IMR-90 (cell line): ENCODE measurements at places on chromosomes 3 and 15. TPM values are rescaled to one million over a fixed set of nuclear protein-coding genes. Genes with fewer than 3 reads are reported as not detected.
A peak's percentile ranks its signal among the peaks of the same experiment; 100 is the strongest.

- H3K27ac ChIP-seq = no peak overlapping the region
- H3K27me3 ChIP-seq = peaks cover 25% of the 10 kb centered on the region
- H3K4me3 ChIP-seq = no peak overlapping the region
- DNase-seq = no peak
- H3K4me1 ChIP-seq = no peaks in the 10 kb centered on the region
Observed at GRCh38 chr3:194040516-194041273, 95.3 kb upstream of the HES1 start.

DNA sequence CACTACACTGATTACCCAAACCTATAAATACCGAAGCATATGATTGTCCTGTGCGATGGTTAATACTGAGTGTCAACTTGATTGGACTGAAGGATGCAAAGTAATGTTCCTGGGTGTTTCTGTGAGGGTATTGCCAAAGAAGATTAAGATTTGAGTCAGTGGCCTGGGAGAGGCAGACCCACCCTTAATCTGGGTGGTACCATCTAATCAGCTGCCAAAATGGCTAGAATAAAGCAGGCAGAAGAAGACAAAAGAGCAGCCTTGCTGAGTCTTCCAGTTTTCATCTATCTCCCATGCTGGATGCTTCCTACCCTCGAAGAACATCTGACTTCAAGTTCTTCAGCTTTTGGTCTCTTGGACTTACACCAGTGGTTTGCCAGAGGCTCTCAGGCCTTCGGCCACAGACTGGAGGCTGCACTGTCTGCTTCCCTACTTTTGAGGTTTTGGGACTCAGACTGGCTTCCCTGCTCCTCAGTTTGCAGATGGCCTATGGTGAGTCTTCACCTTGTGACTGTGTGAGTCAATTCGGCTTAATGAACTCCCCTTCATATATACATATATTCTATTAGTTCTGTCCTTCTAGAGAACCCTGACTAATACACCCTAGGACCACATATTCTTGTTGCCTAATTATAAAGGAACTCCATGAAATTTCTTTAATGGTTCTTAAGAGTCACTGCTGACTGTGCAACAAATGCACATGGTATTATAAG is 31.7 kb downstream of the CSNK1G1 start:
- DNase-seq = peak; percentile 73
- H3K36me3 ChIP-seq = no peaks in the 10 kb centered on the region
- no peak overlapping the region for H3K27ac ChIP-seq
- H3K27me3 ChIP-seq = no peaks in the 10 kb centered on the region

- H3K27me3 ChIP-seq = no peaks in the 10 kb centered on the region
- H3K27ac ChIP-seq = no peak overlapping the region
- no peak for DNase-seq
- no peak overlapping the region for H3K4me3 ChIP-seq
- H3K36me3 ChIP-seq = peaks cover 32% of the 10 kb centered on the region
Observed at GRCh38 chr3:123952844-123953520, 8.0 kb downstream of the CCDC14 start.

DNA sequence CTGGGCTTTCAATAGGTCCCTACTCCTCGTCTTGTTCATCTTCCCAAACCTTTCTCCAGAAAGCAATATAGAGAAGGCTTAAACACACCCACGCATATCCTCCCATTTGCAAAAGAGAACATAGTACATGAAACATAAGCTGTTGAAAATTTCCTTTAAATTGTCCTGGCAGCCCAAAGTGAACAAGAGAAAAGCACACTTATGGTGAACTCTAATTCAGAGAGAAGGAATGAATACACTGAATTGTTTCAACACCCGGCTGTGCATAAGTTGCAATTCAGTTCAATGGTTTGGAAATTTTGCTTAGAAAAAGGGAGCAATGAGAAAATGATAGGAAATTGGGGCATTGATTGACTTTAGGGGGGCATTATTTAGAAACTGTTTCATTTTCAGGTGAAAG is 202.6 kb downstream of the TIGIT start:
- peak overlapping the region; percentile 28; the same call in 1 of the 2 replicates for H3K27ac ChIP-seq
- no peak overlapping the region for H3K4me3 ChIP-seq
- H3K4me1 ChIP-seq = peaks cover 8% of the 10 kb centered on the region
- H3K36me3 ChIP-seq = 0 out of 2 replicates have a peak, but pooled peaks cover 1% of the 10 kb centered on the region

- H3K4me1 ChIP-seq = peaks cover 2% of the 10 kb centered on the region
- H3K27ac ChIP-seq = no peak overlapping the region
- peak; percentile 52 for DNase-seq
- H3K27me3 ChIP-seq = no peaks in the 10 kb centered on the region
Observed at GRCh38 chr3:177982034-177982433, 554.2 kb upstream of the KCNMB2 start.

The DNAJC17 gene
- total RNA-seq = 58.3 and 107 TPM in 2 replicates

GRCh38 chr3:194043516-194043915 is 92.4 kb upstream of the HES1 start:
- no peak overlapping the region for H3K4me3 ChIP-seq
- H3K4me1 ChIP-seq = no peaks in the 10 kb centered on the region
- no peaks in the 10 kb centered on the region for H3K36me3 ChIP-seq
- no peak overlapping the region for H3K27ac ChIP-seq
- peak; percentile 73 for DNase-seq
- H3K27me3 ChIP-seq = peaks cover 20% of the 10 kb centered on the region

The ALDH1A3 gene
- 5.0 and 8.6 TPM in 2 replicates for total RNA-seq

GRCh38 chr15:88144921-88145653 is 111.5 kb downstream of the NTRK3 start:
- no peak for DNase-seq
- no peak overlapping the region for H3K4me3 ChIP-seq
- no peaks in the 10 kb centered on the region for H3K36me3 ChIP-seq
- H3K4me1 ChIP-seq = no peaks in the 10 kb centered on the region
- no peaks in the 10 kb centered on the region for H3K27me3 ChIP-seq

DNA sequence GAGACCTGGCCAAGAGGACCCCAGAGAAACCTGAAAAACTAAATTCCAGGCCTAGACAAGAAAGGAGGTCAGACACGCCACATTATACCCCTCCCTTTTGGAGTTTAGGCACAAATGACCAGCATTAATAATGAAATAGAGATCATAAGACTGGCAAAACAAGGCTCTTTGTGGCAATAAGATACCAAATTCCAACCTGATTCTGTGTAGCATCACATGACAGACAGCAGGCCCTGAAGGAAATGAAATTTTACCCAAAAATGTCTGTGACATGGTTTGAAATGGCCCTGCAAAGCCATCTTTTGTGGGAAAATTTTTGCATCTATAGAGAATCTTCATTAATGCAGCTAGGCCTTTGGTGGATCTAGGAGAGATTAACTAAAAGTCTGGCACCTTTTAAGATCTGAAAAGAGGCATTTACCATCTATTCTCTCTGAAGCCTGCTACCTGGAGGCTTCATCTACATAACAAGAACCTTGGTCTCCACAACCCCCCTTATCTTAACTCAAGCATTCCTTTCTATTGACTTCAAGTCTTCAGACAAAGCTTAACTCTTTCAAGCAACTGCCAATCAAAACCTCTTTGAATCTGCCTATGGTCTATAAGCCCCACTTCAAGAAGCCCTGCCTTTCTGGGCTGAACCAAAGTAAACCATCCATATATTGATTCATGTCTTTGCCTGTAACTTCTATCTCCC is 8.0 kb downstream of the FAM174B start:
- DNase-seq = no peak
- H3K27me3 ChIP-seq = peaks cover 3% of the 10 kb centered on the region; the same call in 1 of the 2 replicates
- H3K27ac ChIP-seq = no peak overlapping the region
- no peaks in the 10 kb centered on the region for H3K36me3 ChIP-seq

GRCh38 chr3:13092621-13093617 is 19.7 kb upstream of the IQSEC1 start:
- no peaks in the 10 kb centered on the region for H3K36me3 ChIP-seq
- H3K27me3 ChIP-seq = peaks cover 21% of the 10 kb centered on the region; the same call in 1 of the 2 replicates
- no peak overlapping the region for H3K4me3 ChIP-seq
- H3K27ac ChIP-seq = no peak overlapping the region
- H3K4me1 ChIP-seq = no peaks in the 10 kb centered on the region

The FBXL2 gene
- total RNA-seq = 15.6 and 21.0 TPM in 2 replicates

- H3K4me1 ChIP-seq = peaks cover 20% of the 10 kb centered on the region
- H3K27ac ChIP-seq = no peak overlapping the region
Observed at GRCh38 chr15:66721020-66721419, 19.0 kb downstream of the SMAD6 start.

DNA sequence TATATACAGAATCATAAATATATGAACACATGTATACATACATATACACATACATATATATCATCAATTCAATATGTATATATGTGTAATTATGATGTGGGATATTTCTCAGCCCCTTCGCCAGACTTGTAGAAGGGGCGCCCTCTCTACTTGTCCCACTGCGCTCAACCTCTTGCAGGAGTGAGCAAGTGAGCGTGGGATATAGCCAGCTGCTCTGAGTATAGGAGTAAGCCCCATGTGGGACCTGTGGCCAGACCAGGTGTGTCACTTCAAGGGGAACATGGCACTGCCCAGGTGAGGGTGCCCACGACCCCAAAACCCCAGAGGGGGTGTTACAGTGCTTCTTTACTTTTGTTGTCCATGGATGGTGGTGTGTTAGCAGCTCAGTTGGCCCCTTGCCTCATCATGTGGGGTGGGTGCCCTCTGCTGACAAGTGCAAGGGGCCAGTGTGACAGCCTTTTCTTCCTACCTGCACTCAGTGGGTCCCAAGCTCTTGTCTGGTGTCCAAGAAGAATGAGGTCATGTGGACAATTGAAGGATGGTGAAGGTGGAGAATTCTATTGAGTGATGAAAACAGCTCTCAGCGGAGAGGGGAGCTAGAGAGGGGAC is 304.1 kb downstream of the UNC13C start:
- H3K4me3 ChIP-seq = no peak overlapping the region
- no peak overlapping the region for H3K27ac ChIP-seq
- no peaks in the 10 kb centered on the region for H3K27me3 ChIP-seq
- no peaks in the 10 kb centered on the region for H3K4me1 ChIP-seq

GRCh38 chr15:27468151-27468591 is 497.2 kb downstream of the GABRG3 start:
- H3K4me3 ChIP-seq = no peak overlapping the region
- H3K27ac ChIP-seq = no peak overlapping the region
- no peaks in the 10 kb centered on the region for H3K27me3 ChIP-seq
- DNase-seq = no peak
- no peaks in the 10 kb centered on the region for H3K4me1 ChIP-seq

DNA sequence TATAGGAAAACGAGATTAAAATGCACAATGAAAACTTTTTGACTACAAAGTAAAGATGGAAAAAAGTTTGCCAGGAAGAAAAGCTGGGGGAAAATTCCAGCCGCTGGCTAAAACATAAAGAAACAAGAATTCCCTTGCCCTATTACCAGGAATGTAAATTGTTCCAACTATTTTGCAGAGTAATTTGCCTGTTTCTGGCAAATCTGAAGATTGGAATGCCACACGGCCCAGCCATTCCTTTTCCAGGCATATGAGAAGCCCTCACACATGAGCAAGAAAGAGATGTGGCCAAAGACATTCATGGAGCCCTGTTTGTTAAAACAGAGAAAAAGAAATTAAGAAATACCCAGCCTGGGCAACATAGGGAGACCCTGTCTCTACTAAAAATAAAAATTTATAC is 8.4 kb upstream of the GATA2 start:
- H3K27ac ChIP-seq = no peak overlapping the region
- H3K36me3 ChIP-seq = no peaks in the 10 kb centered on the region
- no peak for DNase-seq
- H3K4me1 ChIP-seq = peaks cover 5% of the 10 kb centered on the region

GRCh38 chr3:192187485-192188051 is 539.8 kb downstream of the FGF12 start:
- no peaks in the 10 kb centered on the region for H3K36me3 ChIP-seq
- DNase-seq = no peak
- no peak overlapping the region for H3K4me3 ChIP-seq

The SHC4 gene
- total RNA-seq = 2.5 and 2.7 TPM in 2 replicates

DNA sequence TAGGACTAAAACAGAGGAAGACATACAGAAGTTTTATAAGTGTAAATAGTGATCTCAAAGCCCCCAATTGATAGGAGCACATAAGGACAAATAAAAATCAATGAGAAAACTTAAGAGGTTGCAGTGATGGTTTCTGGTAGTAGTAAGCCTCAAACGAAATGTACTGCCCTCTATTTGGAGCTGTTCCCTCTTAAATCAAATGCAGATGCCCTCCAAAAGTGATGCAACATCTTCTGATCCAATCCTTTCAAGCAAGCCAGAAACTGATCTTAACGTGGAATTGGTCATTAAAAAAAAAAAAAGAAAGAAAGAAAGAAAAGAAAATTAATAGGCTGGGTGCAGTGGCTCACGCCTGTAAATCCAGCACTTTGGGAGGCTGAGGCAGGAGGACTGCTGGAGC is 259.3 kb downstream of the ZBTB20 start:
- H3K27ac ChIP-seq = no peak overlapping the region
- no peaks in the 10 kb centered on the region for H3K27me3 ChIP-seq

The MOBP gene
- total RNA-seq = not detected in 2 replicates

GRCh38 chr3:71868876-71869275 is 83.9 kb upstream of the PROK2 start:
- no peaks in the 10 kb centered on the region for H3K36me3 ChIP-seq
- no peak for DNase-seq
- no peak overlapping the region for H3K27ac ChIP-seq
- H3K4me3 ChIP-seq = no peak overlapping the region
- peaks cover 6% of the 10 kb centered on the region for H3K27me3 ChIP-seq

The BNIP2 gene
- total RNA-seq = 47.3 and 108 TPM in 2 replicates

The RSL24D1 gene
- 36.7 and 89.2 TPM in 2 replicates for total RNA-seq

GRCh38 chr3:55218577-55218976 is 268.5 kb downstream of the WNT5A start:
- no peaks in the 10 kb centered on the region for H3K27me3 ChIP-seq
- H3K4me3 ChIP-seq = no peak overlapping the region
- no peak overlapping the region for H3K27ac ChIP-seq
- H3K36me3 ChIP-seq = no peaks in the 10 kb centered on the region
- no peak for DNase-seq

The LIPC gene
- under 0.01 TPM in 1 of 2 replicates, not detected in the other for total RNA-seq

- peak; percentile 26 for DNase-seq
- H3K27me3 ChIP-seq = no peaks in the 10 kb centered on the region
- no peaks in the 10 kb centered on the region for H3K36me3 ChIP-seq
Observed at GRCh38 chr3:71478568-71478967, 105.0 kb downstream of the FOXP1 start.

DNA sequence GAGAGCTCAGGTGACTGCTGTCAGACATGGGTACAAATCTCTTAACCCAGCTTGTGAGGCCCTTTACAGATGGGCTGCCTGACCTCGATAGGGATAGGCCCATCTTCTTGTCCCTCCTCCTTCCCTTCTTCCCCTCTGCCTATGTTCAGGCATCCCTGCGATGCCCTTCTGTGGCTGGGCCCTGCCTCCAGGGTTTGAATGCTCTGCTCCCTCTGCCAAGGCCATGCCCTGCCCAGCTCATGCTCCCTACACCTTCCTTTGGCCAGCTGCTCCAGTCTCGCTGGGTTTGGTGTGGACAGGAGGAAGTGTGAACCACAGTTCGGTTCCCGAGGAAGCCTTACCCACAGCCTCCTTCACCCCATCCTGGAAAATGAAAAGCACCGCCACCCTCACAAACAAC is 4.3 kb downstream of the FYCO1 start:
- no peaks in the 10 kb centered on the region for H3K27me3 ChIP-seq
- H3K36me3 ChIP-seq = no peaks in the 10 kb centered on the region
- no peak for DNase-seq
- H3K27ac ChIP-seq = no peak overlapping the region
- H3K4me1 ChIP-seq = peaks cover 37% of the 10 kb centered on the region

The POLQ gene
- 5.0 and 7.5 TPM in 2 replicates for total RNA-seq
